Calu3 (cell line): ENCODE measurements at places on chromosomes 3 and 15.

- DNase-seq = no peak
Observed at GRCh38 chr3:23663661-23664186, 142.0 kb upstream of the UBE2E1 start.

DNA sequence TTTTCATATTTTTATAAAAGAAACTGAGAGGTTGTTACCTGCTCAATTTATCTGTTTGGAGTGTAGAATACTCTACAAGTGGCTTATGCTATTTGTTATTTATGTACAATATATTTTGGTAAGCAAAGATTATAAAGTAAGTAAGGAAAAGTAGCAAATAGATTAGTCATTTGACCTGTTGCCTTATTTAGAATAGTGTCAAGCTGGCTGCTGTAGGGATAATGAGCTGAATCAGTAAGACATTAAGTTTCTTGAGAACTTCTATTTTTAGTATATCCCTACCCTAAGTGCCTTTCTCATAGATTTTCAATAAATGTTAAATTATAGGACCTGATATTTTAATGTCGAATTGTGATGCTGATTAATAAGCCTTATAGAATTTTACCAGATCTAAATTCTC lies 37.2 kb downstream of the ECT2 start:
- no peak for DNase-seq

GRCh38 chr3:70488131-70488530 lies 175.7 kb upstream of the MDFIC2 start:
- no peak for DNase-seq

GRCh38 chr3:161890147-161890625 lies 393.6 kb downstream of the OTOL1 start:
- peak; percentile 95 for DNase-seq

DNA sequence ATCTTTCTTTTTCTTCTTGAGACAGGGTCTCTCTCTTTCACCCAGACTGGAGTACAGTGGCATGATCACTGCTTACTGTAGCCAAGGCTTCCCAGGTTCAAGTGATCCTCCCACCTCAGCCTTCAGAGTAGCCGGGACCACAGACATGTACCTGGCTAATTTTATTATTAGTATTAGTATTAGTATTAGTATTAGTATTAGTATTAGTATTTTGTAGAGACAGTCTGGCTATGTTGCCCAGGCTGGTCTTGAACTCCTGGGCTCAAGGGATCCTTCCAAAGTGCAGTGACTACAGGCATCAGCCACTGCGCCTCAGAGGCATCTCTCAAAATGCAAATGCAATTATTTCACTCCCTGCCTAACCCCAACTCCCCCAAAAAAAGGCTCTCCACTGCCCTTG lies 1.7 kb downstream of the KIF7 start:
- DNase-seq = no peak

- DNase-seq = no peak
Observed at GRCh38 chr15:52308446-52309153, 13.0 kb upstream of the MYO5C start.
